ENCODE measurements at places on chromosomes 6 and 20.
A peak's percentile ranks its signal among the peaks of the same experiment; 100 is the strongest.

- DNase-seq: no peak
Measured at GRCh38 chr20:39775110-39775509, 813.0 kb downstream of the DHX35 start.

DNA sequence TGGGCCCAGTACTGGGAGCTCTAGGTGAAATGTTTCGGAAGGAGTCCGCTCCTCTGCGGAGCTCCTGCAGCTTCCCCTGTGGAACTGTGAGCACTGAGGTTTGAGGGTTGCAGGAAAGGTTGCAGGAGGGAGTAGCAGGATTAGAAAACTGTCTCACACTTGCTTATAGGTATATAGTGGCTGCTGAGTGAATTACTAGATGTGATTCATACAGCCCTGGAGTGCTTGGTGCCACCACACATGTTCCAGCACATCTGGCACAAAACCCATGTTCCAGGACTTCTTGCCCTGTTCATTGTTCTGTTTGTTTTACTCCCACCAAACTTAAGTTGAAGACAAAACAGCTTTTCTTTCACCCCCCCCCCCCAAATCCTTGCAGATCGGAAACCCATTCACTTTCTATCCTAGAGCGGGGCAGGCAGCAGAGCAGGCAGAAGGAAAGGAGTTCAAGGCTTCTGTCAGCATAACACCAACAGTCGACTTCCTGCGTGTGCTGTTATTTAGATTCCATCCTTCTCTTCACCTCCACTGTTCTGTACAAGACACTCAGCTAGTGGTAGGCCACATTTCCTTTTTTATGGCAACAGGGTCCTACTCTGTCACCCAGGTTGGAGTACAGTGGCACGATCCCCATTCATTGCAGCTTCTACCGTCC lies 669 bp upstream of the PEX6 start:
- DNase-seq: no peak

DNA sequence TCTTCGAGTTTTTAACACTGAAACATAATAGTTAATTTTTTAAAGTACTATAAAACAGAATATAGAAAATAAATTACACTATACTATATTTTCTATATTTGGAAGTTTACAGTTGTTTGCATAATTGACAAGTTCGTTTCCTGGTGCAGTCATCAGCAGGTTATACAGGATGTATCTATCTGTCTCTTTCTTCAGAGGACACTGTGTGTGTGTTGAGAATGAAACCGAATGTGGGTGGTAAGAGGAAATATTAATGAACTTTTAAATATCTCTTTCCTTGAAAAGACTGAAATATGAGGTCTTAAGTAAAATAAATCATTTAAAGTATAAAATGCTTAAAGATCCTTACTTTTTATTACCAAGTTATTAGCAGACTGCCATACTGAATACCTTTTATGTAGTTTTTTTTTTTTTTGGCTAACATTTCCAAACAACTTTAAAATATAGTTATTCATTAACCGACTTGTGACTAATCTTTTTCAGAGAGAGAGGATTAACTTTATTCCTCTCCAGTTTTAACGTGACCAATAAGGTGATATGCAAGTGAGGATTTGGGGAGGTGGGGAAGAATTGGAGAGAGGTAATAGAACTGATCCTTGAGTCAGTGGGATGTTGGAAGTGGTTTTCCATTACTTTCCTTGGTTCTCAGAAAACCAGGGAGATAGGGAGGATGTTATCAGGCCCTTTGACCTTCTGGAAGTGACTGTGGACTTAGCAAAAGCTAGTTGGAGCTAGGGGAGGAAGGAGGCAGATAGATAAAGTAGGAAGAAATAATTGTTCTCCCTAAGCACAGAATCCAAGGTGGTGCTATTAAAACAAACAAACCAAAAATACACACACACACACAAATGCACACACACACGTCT lies 380.0 kb upstream of the FLRT3 start:
- DNase-seq: no peak

DNA sequence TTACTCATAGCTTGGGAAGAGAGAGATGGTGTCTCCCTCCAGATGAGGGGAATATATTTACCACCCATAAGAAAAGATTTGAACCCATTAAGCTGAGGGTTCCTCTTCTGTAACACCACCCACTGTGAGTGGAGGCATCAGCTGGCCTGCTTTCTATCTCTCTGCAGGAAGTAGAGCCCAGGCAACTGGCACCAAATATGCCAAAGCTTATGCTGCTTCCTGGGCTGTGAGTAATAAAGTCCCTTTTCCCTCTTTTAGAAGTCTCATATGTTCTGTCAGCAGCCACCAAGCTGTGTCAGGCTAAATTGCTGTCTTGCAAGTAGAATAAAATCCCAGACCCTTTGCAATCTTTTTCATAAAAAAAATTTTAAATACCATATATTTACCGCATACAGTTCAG lies 241.4 kb downstream of the LAMA2 start:
- no peak for DNase-seq

DNA sequence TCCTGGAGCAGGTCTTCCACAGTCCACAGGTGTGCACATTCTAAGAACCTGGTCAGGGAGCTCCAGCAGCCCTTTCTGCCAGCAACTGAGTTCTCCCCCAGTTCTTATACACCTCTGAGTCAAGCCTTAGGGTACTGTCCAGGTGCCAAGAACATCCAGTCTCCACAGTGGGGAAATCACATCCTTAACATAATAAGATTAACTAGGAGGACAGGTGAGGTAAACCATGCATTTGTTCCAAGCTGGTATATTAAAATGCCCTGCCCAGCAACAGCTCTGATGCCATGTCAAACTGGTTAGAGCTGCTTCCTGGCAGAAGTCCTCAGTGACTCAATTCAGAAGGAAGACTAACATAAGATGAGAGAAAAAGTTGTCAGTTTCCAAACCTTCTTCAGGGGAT lies 303.9 kb upstream of the SGK1 start:
- no peak for DNase-seq

DNA sequence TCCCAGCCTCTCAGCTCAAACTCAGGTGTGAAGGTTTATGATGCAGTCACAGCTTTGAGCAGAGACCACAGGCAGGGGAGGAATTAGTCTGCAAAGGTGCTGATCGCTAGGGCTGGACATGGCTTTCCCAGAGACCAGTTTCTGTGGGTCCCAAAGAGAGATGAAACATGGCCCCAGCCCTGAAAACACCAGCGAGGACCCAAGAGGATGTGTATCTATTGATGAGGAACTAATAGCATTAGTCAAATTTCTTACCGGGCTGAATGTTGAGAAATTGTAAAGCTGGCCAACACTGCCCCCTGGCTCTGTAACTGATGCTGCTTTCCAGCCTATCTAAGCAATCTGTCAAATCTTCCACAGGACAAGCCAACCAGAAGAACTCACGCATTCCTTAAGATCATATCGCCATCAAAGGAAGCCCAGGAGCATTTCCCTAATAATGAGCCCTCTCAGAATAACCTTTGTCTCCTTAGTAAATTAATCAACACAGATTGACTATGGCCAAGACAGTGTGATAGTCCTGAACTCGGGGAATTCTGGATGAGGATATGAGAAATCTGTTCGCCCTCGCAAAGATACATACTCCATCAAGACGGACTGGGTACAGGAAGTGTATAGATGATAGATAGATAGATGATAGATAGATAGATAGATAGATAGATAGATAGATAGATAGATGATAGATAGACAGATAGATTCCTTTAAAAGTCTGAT lies 7.8 kb upstream of the ACSS1 start:
- DNase-seq: peak; percentile 43

GRCh38 chr6:131134980-131135243 lies 355 bp upstream of the AKAP7 start:
- no peak for DNase-seq

- peak; percentile 2 for DNase-seq
Measured at GRCh38 chr6:102619585-102619984, 1226.1 kb downstream of the GRIK2 start.

- DNase-seq: no peak
Measured at GRCh38 chr6:149212892-149213801, 104.4 kb upstream of the TAB2 start.

GRCh38 chr20:1888796-1889463 lies 6.3 kb upstream of the SIRPA start:
- DNase-seq: no peak

GRCh38 chr6:100948381-100949133 lies 67.4 kb upstream of the ASCC3 start:
- no peak for DNase-seq

DNA sequence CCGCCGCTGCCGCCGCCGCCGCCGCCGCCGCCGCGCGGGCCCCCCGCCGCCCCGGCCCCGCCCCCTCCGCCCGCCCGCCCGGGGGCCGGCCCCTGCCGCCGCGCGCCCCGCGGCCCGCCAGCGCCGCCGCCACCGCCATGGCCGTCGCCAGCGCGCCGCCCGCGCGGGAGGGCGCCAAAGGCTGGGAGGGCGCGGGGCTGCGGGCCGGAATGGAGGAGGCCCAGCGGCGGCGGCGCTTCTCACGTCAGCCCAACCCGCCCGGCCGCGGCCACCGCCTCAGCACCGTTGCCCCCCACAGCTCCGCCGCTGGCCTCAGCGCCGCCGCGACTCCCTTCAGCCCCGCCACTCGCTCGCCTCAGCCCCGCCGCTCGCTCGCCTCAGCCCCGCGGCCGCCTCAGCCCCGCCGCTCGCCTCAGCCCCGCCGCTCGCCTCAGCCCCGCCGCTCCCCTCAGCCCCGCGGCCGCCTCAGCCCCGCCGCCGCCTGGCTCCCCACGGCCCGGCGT lies 258 bp downstream of the PHF10 start:
- peak; percentile 84 for DNase-seq

- no peak for DNase-seq
Measured at GRCh38 chr6:144993870-144994269, 708.7 kb downstream of the UTRN start.

DNA sequence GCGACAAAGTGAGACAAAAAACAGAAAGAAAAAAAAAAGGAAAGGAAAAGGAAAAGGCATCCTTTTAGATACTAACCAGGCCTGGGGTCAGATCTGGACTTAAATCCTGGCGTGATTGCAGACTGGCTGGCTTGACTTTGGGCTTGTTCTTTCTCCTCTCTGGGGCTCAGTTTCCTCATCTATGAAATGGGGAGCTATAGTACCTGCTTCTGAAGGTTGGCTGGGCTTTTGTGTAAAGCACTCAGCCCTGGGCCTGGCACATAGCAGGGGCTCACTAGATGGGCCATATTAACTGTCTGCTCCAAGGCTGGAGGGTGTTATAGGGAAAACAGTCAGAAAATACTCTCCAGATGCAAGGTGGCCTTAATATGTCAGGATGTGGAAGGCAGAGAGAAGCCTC lies 1.2 kb upstream of the R3HDML start:
- DNase-seq: no peak

DNA sequence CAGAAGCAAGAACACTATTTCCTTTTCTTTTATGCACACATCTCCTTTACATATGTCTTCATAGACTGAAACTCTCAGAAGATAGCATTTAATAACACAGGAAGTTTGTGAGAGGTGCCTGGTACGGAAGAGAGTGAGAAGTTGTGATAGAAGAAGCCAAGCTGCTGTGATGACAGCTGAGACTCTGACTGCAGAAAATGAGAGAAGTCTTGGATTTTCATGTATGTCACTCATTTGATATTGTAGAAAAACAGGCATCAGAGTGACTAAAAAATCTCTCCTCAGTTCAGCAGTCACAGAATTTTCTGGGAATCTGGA lies 154.9 kb upstream of the BMP2 start:
- DNase-seq: no peak

DNA sequence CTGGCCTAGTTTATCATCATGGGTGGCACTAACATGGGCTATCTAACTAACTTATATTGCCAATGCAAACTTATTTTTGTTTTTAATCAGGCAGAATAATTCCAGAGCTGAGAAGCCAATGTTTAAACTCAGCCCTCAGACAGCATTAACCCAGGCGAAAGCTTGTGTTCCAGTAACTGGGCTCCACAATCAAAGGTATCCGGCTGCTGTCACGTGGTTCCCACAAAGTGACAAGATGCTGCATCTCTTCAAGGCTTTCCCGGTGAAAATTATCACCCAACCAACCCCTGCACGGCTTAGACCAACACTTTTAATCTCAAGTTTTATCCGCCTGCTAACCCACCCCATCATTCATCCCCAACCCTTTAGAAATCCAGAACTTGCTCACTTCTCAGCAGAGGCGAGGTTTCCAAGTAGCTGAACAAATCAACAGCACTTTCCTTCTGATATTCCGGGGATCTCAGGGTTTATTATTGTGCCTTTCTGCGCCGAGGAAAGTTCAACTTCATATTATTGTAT lies 885 bp downstream of the MTCL3 start:
- no peak for DNase-seq

Measured in K562 (cell line).